ENCODE measurements at places on chromosomes 6 and 20.

GRCh38 chr20:6559791-6560190 lies 207.7 kb upstream of the BMP2 start:
- no peak for DNase-seq

- no peak for DNase-seq
Measured at GRCh38 chr6:107118976-107119375, 3.7 kb upstream of the BEND3 start.

- no peak for DNase-seq
Measured at GRCh38 chr20:62581806-62582205, 60.5 kb upstream of the SLCO4A1 start.

GRCh38 chr6:125871365-125871764 lies 80.6 kb downstream of the NCOA7 start:
- no peak for DNase-seq

GRCh38 chr6:41442800-41443501 lies 103.2 kb upstream of the FOXP4 start:
- no peak for DNase-seq

DNA sequence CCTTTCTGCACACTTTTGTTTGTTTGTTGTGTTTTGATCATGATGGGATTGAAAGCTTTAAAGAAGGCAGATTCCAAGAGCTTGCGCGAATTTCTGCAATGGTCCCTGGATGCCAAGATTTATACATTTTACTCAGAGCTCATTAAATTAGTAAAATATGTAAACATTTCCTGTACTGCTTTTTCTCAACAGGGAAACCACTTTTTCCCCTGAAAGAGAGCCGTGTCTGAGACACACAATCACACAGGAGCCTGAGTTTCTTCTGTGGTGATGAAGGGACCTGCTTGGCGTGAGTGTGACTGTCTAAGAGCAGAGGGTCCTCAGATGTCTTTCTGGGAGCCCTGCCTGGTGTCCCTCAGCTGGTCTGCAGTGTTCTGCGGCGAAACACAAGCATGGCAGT lies 12.1 kb upstream of the TAGAP start:
- no peak for DNase-seq
